ENCODE measurements at places on chromosomes 16 and 17.

DNA sequence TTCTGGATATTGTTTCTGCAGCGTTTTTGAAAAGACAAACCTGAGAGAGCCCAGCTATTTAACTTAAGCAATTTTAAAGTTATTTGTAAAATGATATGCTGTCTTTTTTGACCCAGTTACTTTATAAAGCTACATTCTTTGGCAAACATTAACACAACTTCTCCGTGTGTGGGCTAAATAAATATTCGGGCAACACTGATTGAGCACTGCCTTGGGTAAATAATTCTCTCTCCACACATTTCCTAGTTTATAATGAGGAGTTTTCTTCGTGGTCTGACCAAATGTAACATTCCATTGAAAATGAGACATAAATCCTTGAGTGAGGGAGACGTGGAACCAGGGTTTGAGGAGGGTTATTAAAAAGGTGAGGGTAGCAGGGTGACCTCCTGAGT lies 142.8 kb downstream of the WWOX start:
- no peak for DNase-seq

GRCh38 chr17:80501741-80502577 lies 25.6 kb upstream of the NPTX1 start:
- no peak for DNase-seq

DNA sequence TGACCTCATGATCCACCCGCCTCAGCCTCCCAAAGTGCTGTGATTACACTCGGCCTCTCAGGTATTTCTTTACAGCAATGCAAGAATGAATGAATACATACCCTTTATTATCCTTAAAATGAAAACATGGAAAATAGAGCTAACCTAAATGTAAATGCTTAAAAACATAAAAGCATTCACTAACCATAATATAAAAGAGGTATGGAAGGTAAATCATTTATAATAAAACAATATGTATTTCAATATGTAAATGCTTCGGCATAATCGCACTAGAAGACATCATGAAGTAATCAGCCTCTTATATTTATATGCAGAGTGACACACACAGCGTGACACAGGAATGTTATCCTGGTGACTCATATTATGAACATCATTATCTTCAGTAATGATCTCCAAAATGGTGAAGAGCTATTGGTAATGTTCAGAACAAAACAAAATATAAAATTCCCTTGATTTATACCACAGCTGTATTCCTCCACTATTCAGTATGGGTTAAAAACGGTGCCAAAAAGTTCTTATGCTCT lies 53.9 kb downstream of the AIPL1 start:
- DNase-seq, result no peak

GRCh38 chr17:4893272-4893671 lies 6.1 kb upstream of the C17orf107 start:
- peak; percentile 8 for DNase-seq

GRCh38 chr16:30491744-30492308 lies 19.3 kb downstream of the ITGAL start:
- DNase-seq, result no peak

DNA sequence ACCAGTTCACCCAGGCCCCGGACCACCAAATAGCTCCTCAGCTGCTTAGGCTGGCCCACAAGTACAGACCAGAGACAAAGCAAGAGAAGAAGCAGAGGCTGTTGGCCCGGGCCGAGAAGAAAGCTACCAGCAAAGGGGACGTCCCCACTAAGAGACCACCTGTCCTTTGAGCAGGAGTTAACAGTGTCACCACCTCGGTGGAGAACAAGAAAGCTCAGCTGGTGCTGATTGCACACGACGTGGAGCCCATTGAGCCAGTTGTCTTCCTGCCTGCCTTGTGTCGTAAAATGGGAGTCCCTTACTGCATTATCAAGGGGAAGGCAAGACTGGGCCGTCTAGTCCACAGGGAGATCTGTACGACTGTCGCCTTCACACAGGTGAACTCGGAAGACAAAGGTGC lies 15.4 kb downstream of the FOXF1 start:
- no peak for DNase-seq

DNA sequence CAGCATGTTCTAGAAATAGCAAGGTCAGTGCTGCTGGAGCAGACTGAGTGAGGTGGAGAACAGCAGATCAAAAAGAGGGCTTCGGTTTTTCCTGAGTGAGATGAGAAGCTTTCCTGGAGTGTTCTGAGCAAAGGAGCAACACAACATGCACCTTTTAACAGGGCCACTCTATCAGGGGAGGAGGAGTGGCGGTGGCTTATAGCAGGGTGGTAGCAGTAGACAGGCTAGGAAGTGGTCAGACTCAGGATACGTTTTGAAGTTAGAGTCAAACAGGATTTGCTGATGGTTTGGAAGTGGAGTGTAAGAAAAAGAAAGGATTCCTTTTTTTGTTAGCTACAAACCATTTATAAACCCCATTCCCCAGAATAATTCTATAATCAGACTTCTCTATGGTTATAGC lies 12.5 kb downstream of the POLG2 start:
- DNase-seq, result no peak

DNA sequence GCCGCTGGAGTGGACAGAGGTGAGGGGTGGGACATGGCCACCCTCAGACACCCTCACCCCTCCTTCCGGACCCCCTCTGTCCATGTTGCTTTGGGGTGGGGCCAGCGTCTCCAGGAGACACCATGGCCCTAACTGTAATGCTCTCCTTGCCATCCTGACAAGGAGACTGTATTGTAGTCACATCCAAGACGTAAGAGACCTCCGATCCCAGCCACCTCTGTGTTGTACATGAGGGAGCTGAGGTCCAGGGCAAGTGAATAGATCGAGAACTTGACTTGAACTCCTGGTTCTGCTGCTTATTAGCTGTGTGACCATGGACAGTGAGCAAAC lies 30.2 kb downstream of the POLR3E start:
- DNase-seq, result no peak

GRCh38 chr17:14304773-14305517 lies 4.1 kb downstream of the HS3ST3B1 start:
- no peak for DNase-seq

- DNase-seq, result no peak
Measured at GRCh38 chr16:81099958-81100357, 3.8 kb upstream of the GCSH start.

GRCh38 chr17:76107509-76107908 lies 3.9 kb upstream of the EXOC7 start:
- no peak for DNase-seq

DNA sequence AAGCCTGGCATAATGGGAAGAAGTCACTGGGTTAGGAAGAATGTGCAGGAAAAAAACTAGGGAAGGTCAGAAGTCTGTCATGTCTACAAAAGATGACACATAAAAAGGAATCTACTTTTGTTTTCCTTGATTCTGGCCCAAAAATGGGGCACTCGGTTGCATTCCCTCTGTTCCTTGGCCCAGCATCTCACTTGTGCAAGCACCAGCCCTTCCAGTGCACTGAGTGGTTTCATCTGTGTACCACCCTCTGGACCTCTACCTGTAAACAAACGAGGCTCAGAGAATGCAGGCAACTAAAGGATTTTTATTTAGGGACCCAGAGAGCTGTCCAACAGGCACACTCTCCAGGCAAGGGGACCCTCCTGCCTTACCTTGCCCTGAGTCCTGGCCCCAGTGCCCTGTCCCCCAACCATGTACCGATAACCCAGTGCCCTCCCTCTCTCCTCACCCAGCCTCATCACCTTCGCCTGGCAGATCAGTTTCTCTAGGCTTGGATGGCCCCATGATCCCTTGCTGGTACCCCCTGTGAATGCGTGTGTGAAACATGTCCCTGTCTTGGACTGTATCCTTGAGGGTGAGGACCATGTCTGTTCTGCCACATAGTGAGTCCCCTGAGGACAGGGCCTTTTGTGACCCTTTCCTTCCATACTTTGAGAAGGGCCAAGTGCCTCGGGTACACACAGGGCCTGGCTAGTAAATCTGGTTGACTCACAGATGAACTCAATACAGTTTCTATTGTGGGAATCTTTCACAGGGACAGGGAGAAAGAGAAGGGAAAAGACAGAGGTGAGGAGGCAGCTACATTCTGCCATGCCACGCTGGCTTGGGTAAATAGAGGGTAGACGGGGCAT lies 13.3 kb downstream of the NXPH3 start:
- no peak for DNase-seq

- no peak for DNase-seq
Measured at GRCh38 chr16:13397126-13397525, 495.7 kb downstream of the SHISA9 start.

DNA sequence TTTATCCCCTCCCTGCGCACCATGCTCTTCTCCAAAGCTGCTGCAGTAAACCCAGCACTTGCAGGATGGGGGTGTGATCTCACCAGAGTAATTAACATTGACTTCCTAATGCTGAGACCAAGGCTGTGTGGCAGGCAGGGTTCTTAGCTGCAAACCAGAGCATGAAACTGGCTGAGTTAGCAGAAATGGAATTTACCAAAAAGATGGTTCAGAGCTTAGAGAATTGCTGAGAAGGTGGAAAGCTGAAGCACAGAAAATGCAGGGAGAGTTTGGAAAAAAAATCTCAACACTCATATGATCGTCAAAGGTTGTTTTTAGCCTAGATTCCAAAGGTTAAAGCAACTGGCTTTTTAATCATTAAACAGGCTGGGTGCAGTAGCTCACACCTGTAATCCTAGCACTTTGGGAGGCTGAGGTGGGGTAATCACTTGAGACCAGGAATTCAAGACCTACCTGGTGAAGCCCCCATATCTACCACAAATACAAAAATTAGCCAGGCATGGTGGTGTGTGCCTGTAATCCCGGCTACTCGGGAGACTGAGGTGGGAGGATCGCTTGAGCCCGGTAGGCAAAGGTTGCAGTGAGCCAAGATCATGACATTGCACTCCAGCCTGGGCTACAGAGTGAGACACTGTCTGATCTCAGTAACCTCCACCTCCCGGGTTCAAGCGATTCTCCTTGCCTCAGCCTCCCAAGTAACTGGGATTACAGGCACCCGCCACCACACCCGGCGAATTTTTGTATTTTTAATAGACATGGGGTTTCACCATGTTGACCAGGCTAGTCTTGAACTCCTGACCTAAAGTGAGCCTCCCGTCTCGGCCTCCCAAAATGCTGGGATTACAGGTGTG lies 6.0 kb upstream of the TXNDC11 start:
- DNase-seq, result no peak

Measured in natural killer cell treated with Interleukin-12 subunit alpha and Interleukin-12 subunit beta and Interleukin-15 and Interleukin-18, amount 100 ng/mL, for 72 hours (primary cell).